ENCODE measurements at places on chromosomes 7 and 10.

GRCh38 chr7:144497282-144497681 lies 93.8 kb upstream of the NOBOX start:
- no peak for DNase-seq

GRCh38 chr10:18010050-18010449 lies 58.3 kb downstream of the SLC39A12 start:
- DNase-seq: no peak

DNA sequence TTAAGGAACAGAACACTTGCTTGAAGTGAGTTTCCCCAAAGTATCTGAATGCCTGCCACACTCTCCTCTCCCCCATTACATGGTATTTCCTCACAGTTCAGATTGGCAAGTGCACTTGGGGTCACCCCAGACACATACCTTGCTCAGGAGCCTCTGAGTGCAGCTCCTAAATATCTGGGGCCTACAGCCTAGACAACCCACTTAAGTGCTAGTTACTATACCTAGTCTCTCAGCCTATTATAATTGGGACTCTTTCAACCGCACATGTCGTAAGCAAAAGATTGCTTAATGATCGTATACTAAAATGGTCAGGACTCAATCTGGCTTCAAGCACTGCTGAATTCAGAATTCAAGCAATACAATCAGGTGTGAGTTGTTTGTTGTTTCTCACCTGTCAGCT lies 19.9 kb downstream of the TMEM176B start:
- DNase-seq: no peak

DNA sequence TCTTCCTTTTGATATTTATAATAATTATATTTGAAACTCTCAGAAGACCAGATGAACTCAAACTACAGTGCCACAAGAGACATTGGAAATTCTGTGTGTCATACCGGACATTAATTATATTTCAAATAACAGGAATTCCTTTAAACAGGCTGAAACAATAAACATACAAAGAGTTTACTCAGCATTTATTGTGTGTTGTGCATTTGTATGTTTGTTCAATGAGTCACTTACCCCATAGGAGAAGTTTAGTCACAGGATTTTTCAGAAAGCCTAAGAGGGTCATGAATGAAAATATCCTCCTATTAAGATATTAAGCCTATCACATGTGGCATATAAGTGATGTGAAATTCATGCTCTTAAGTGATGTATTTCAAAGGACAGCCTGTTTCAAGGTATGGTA lies 566.8 kb downstream of the CNTNAP2 start:
- peak; percentile 34 for DNase-seq

- no peak for DNase-seq
Measured at GRCh38 chr7:127254163-127254684, 1.5 kb upstream of the GRM8 start.

GRCh38 chr7:90430614-90431460 lies 27.6 kb downstream of the CLDN12 start:
- no peak for DNase-seq

- no peak for DNase-seq
Measured at GRCh38 chr7:45677311-45677900, 103.2 kb downstream of the ADCY1 start.

DNA sequence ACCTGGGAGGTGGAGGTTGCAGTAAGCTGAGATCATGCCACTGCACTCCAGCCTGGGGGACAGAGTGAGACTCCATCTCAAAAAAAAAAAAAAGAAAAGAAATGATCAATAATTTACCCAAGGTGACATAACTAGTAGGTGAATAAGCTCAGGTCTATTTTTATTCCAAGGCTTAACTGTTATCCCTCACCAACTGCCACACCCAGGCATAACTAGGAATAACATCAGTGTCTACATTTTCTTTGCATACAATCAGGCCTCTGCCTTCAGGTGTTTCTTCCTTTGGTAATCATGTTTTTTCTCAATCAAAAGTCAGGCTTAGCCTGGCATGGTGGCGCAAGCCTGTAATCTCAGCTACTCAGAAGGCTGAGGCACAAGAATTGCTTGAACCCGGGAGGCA lies 26.6 kb downstream of the CPEB3 start:
- no peak for DNase-seq

- DNase-seq: no peak
Measured at GRCh38 chr7:116222501-116222900, 12.2 kb downstream of the TES start.

DNA sequence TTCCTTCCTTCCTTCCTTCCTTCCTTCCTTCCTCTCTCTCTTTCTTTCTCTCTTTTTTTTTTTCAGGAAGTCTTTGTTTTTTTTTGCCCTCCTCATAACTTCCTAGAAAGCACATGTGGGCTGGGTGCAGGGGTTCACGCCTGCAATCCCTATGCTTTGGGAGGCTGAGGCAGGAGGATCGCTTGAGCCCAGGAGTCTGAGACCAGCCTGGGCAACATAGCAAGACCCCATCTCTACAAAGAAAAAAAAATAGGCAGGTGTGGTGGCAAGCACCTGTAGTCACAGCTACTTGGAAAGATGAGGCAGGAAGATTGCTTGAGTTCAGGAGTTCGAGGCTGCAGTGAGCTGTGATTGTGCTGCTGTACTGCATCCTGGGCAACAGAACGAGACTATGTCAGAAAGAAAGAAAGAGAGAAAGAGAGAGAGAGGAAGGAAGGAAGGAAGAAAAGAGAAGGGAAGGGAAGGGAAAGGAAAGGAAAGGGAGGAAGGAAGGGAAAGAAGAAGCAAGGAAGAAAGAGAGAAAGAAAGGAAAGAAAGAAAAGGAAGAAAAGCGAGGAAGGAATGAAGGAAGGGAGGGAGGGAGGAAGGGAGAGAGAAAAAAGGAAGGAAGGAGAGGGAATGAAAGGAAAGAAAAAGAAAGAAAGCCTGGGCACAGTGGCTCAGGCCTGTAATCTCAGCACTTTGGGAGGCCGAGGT lies 13.5 kb upstream of the BAIAP2L1 start:
- no peak for DNase-seq

GRCh38 chr7:112407261-112407660 lies 43.0 kb upstream of the IFRD1 start:
- DNase-seq: no peak

GRCh38 chr10:43417950-43418768 lies 9.2 kb upstream of the HNRNPF start:
- no peak for DNase-seq

DNA sequence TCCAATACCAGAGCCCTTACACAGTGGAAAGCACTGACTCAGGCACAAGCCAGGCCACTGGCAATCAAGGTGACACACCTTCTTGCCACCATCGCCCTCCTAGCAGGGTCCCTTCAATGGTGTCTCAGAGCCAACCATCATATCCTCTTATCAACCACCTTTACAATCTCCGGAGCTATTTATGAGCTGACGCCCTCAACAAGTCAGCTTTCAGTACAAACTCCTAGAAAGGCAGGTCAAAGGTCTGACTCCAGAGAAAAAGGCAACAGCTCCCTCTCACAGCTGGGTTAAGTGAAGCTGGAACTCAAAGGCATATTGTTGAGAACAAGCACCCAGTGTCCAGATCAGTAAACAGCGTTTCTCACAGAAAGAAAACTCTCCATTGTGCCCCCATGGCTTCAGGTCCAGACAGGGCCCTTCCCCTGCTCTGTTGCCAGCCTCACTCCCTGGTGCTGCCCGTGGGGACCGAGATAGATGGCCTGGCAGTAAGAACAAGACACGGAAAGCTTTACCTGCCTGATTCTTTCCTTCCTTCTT lies 2.4 kb downstream of the ZNF3 start:
- no peak for DNase-seq

DNA sequence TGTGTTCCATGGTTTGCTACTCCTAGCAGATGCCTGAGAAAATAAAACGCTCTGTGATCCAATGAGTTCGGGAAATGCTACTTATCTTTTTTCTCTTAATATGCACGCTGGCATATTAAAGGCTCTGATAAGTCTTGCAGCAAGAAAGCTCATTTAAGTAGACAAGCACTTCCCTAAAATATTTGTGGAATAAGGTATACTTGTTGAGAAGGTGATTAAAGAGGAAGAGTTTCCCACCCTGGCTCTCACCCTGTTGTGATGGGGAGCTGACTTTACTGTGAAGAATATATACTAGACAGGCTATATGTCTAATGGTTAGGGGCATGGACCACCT lies 279.4 kb downstream of the RPS24 start:
- DNase-seq: no peak

DNA sequence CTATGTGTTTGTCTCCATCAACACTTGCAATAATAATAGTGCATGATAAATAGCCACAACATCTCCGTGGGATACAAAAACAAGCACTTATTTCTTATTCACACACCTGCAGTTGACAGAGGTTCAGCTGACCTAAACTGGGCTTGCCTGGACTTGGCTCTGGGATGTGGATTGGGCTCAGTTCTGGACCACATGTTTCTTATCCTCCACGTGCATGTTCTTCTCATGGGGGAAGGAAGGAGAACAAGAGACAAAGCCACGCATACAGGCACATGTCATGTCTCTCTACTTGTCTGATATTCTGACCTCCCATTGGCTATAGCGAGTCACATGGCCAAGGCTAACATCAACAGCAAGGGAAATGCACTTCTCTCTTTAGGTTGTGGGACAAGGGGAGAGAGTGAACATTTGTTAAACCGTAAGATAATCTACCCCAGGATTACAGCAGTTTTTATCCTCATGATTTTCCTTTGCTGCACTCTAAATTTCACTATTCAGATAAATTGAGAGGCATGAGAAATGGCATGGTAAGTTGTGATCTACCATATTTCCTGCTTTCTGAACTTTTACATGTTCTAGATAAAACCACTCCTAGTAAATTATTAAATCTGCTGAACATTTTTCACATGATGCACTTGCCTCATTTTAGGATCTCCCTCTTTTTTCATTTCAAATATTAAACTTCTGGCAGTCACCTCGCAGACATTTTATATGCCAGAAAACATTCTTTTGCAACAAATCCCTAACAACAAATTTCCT lies 33.7 kb downstream of the CFAP58 start:
- DNase-seq: no peak

DNA sequence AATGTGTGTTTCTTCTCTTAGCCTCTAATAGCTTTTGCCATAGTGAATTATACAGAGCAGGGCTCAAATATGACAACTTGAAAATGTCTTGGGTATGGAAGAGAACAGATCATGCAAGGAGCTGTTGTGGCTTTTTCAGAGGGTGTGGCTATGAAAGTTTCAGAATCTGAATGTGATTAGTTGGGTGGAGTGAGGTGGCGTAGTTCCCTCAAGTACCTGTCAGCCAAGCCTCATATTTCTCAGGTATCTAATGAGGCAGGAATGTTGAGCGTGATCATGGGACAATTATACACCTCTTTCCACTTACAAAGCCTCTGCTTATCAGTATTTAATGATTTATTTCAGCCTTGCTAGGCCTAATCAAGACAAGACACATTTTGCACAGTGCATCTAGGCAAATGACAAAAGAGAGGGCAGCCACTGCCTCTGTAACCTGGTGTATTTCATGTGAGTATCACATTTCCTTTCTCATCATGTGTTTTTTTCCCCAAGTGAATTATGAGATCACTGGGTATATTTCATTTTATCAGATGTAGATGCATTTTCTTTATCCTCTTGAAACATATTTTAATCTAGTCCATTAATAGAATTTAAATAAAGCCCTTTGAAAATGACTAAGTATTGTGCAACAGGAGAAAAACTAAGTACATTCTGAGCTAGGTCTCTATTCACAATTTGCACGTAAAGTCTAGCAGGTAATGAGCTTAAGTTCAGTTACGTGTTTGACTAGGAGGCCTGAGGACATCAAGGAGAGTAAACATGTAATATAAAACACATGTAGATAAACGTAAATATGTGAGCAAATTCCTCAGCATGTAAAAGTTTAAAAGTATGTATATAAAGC lies 644.4 kb upstream of the IGFBP3 start:
- DNase-seq: no peak

DNA sequence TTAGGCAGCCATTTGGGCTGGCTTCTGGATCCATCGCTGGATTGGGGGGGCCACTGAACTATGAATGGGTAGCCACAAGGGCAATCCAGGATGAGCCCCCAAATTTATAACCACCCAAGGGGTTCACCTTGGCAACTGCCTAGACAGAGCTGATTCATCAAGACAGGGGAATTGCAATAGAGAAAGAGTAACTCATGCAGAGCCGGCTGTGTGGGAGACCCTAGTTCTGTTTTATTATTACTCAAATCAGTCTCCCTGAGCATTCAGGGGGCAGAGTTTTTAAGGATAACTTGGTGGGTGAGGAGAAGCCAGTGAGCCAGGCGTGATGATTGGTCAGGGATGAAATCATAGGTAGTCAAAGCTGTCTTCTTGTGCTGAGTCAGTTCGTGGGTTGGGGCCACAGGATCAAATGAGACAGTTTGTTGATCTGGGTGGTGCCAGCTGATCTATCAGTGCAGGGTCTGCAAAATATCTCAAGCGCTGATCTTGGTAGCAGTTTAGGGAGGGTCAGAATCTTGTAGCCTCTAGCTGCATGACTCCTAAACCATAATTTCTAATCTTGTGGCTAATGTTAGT lies 57.9 kb downstream of the DNAJB9 start:
- DNase-seq: no peak

GRCh38 chr7:50832744-50833143 lies 50.0 kb upstream of the GRB10 start:
- DNase-seq: no peak

DNA sequence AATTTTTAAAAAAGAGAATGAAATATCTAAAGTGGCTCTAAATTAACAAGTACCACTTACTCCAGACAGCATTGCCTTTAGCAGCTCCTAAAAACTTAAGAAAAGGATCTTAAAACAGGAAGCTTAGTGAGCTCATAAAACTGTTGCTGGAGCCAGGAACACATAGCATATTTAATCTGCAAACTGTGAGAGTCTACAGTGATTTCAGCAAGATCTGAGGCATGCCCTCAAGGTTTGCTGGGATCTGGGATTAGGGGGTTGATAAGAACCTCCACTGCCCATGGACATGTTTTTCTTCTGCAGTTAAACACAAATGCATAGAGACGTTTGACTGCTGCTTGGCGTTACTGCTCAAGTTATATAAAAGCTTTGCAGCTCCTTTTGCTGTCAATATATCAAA lies 3.8 kb downstream of the GLI3 start:
- no peak for DNase-seq

GRCh38 chr10:102384606-102385429 lies 10.7 kb upstream of the NFKB2 start:
- DNase-seq: no peak

DNA sequence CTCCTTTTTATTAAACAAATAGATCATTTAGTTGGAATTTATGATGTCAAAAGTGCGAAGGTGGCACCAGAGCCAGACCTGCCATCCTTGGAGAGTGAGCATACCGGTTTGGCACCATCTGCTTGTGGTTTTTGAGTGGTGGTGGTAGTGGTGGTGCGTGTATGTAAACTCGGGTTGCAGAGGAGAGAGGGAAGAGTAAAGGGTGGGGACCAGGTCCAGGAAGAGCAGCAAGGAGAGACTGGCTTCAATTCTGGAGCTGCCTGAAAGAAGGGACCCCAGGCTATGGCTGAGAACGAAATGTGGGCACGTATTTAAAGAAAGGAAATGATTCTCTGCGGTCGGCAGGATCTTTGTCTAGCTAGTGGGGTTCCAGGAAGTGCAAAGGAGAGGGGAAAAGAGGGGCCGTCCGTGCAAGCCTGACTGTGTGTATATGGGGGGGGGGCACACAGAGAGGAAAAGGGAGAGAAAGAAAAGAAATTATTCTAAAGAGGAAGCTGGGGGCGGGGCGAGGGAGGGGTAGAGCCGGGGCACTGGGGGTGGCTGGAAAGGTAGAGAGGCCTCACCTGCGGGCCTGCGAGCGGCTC lies 448 bp upstream of the GOLGA7B start:
- DNase-seq: no peak
